ENCODE measurements at places on chromosomes 13 and 19. TPM values are rescaled to one million over a fixed set of nuclear protein-coding genes. Genes with fewer than 3 reads are reported as not detected.
A peak's percentile ranks its signal among the peaks of the same experiment; 100 is the strongest.

DNA sequence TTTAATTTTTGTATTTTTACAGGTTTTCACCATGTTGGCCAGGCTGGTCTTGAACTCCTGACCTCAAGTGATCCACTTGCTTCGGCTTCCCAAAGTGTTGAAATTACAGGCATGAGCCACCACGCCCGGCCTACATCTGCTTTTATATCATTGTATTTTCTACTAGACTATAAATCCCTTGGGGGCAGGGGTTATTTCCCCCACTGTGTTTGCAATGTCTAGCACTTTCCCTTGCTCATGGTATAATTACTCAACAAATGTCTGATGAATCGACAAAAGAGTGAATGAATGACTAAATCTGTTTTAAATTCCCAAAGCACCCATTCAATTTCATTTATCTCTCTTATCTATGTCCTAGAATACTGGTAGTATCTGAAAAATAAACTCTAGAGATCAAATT lies 244.5 kb upstream of the CSNK1A1L start:
- no peak for DNase-seq

DNA sequence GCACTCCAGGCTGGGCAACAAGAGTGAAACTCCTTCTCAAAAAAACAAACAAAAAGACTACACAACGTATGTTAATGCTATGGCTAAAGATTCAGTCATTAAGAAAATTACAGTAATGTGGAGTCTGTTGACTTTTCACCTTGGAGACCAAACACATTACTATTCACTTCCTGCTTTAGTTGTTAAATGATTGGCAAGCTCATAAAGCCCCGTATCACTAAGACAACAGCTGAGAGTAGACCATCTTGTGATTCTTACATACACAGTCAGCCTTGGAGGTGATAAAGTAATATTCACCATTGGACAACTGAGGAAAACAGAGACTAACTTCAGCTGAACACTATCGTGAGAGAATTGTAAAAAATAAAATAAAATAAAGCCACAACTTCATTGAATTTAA lies 86.5 kb downstream of the KCTD12 start:
- no peak for DNase-seq

GRCh38 chr19:54138489-54139256 lies 1.1 kb downstream of the CNOT3 start:
- DNase-seq = no peak

DNA sequence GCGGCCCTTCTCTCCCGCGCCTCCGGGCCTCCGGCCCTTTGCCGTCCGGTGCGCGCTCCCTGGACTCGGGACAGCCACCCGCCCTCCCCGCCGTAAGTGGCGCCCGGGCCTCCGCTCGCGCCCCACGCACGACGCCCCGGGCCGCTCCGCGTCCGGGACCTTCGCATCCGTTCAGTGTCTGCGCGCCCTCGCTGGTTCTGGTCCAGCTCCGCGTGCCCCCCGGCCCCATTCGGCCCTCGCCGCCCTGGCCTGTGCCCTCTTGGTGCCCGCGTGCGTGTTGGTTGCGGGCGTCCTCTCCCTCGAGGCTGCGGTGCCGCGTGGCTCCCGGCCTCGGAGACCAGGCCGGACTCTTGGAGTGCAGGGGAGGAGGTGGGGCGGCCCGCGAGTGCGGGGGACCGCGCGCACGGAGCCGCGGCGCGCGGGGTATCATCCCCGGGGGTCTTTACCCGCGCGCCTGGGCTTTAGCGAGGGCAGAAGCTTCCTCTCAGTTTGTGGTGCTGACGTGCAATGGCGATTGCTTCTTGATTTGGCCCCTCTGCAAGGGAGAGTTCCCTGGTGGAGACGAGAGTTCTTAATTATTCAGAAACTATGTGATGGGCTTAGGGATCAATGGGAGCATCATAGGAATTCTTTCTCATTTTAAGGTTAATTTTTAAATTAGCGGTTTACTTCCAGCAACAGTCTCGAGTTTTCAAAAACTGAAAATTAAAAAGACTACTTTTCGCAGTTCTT lies 757 bp downstream of the WASF3 start:
- peak; percentile 31 for DNase-seq

- no peak for DNase-seq
Measured at GRCh38 chr13:112558696-112559418, 29.1 kb downstream of the TUBGCP3 start.

Gene ZNF726
- total RNA-seq = 14.4 TPM

Gene TMEM190
- not detected for total RNA-seq

Gene AZU1
- total RNA-seq = not detected

Gene USHBP1
- total RNA-seq = not detected
